ENCODE measurements at places on chromosomes 6 and 20. TPM values are rescaled to one million over a fixed set of nuclear protein-coding genes. Genes with fewer than 3 reads are reported as not detected.

Gene UBE3D
- total RNA-seq, result 3.1 TPM

Gene SDC4
- 51.4 TPM for total RNA-seq

Gene MYH7B
- total RNA-seq, result 82.3 TPM

Gene TNXB
- total RNA-seq, result 143 TPM

Gene FUCA2
- total RNA-seq, result 47.9 TPM

Gene NNAT
- 2.8 TPM for total RNA-seq

Gene NMBR
- total RNA-seq, result not detected

Gene TBX18
- total RNA-seq, result 10.1 TPM

Gene KCNK5
- total RNA-seq, result 0.76 TPM

Gene UNC93A
- not detected for total RNA-seq

DNA sequence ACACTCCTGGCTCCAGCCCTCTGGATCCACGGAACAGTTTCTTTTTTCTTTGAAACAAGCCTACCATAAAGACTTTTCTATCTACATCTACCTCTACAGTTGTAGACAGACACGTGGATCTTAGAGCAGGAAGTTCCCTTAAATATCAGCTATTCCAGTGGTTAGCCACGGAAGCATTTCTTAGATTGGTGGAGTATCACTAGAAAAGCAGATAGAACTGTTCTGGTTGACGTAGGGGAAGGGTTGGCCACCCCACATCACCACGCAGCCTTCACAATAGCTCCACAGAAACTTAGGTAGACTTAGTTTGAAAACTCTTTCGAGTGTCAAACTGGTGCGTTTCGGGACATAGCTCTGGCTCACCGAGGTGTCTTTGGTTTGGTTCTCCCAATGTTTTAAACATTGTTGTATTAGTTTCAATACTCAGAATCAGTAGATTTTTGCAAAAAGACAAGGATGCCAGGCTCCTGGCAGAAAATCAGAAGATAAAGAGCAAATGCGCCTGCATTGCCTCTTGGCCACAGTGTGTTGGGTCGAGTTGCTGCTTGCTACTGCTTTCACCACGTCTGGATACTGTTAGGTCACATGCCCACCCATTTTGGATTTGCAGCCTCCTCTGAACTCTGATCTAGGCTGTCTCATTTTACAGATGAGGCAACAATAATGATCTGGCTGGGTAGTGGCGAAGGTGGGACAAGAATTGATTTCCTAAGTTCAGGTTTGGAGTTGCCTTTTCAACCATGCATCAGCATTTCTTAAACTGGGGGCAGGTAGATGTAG, 71.5 kb upstream of the DTNBP1 start:
- no peak for DNase-seq

DNA sequence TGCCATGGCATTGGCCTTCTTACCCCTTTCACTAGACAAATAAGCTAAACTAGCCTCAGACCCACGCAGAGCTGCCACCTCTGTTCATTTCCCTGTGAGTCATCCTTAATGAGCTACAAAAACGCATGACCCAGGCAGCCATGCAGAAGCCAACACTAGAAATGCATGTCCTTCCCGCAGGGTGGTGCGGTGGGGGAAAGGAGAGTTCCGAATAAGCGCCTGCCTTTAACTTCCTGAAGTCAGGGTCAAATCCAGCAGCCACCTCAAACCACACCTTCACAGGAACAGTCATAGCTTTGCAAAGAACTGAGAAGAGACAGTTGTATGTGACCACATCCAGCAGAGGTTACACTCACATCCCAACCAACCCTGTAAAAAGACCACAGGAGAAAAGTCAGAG, 40.4 kb downstream of the IRF4 start:
- DNase-seq, result no peak

- no peak for DNase-seq
Observed at GRCh38 chr6:137349856-137350830, 131.0 kb upstream of the IFNGR1 start.

DNA sequence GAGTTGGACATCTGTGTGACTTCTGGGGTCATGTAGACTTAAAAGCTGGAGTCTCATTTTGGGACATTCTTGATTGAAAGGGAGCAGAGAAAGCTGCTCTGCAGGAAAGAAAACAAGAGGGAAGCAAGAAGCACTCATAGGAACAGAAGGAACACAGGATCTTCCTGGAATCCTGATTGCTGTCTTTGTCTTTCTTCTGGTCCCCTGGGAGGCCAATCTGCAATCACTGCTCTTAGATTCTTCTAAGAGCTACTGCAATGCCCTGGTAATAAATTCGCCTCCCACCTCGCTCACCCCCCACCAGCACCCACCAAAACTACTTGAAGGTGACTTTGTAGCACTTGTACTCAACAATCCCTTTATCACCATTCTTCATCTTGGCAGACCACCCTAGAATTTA, 51.8 kb downstream of the SLC35B3 start:
- DNase-seq, result no peak

DNA sequence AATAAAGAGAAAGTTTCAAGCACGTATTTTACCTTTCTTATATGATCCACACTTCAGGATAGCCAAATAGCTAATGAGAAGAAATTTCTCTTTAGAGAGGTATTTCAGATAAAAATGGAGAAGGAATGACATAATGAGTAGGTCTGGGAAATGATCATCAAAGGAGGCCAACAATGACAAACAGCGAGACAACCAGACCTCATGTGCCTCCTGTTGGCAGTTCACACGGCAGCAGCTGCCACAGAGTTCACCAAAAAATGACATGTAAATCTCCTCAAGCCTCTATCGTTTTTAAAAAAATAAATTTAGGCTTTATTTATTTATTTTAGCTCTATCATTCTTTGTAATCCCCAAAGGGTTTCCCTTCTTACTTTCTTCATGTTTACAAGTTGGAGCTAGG, 47.7 kb downstream of the SLC2A12 start:
- DNase-seq, result no peak

GRCh38 chr6:63510849-63511248, 61.4 kb upstream of the LOC128125822 start:
- DNase-seq, result no peak

DNA sequence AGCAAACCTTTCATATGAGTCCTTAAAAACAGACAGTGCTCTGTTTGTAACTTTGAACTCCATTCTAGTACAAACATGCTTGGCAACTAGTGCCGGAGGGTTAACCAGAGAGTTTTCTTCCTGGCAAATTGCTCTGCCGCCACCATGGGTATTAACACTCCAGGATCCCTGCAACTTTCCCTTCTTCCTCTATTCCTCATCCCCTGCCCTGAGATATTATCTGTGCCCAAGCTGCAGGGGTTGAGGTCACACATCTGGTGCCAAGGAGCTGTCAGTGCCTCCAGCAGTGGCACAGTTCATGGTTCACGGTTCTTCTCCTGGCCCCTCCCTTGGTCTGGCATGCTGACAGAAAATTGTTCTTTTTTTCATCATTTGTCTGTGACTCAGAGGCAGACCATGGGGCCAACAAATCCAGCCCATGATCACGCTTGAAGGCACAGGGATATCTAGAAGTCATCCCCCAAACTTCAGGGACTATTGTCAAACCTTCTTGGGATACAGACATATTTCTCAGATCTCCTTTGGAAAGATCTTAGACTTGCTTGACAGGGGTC, 77.5 kb downstream of the ATXN1 start:
- peak; percentile 53 for DNase-seq

GRCh38 chr20:17654649-17655285, 27.3 kb downstream of the RRBP1 start:
- peak; percentile 57 for DNase-seq

GRCh38 chr20:11522366-11522741, 395.3 kb upstream of the BTBD3 start:
- DNase-seq, result no peak

GRCh38 chr6:43853066-43853650, 83.1 kb downstream of the VEGFA start:
- DNase-seq, result no peak

- peak; percentile 70 for DNase-seq
Observed at GRCh38 chr20:23048283-23049200, 930 bp downstream of the THBD start.

DNA sequence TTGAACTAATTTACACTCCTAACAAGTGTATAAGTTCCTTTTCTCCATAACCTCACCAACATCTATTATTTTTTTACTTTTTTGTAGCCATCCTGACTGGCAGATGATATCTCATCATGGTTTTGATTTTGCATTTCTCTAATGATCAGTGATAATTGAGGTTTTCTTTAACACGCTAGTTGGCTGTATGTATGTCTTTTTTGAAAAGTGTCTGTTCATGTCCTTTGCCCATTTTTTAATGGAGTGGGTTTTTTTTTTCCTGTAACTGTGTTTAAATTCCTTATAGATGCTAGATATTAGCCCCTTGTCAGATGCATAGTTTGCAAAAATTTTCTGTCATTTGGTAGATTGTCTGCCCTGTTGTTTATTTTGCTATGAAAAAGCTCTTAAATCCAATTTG, 39.6 kb upstream of the TRIM39 start:
- no peak for DNase-seq

GRCh38 chr6:160789263-160790027, 87.4 kb downstream of the PLG start:
- DNase-seq, result no peak

- DNase-seq, result no peak
Observed at GRCh38 chr6:22643780-22644179, 74.4 kb downstream of the HDGFL1 start.

DNA sequence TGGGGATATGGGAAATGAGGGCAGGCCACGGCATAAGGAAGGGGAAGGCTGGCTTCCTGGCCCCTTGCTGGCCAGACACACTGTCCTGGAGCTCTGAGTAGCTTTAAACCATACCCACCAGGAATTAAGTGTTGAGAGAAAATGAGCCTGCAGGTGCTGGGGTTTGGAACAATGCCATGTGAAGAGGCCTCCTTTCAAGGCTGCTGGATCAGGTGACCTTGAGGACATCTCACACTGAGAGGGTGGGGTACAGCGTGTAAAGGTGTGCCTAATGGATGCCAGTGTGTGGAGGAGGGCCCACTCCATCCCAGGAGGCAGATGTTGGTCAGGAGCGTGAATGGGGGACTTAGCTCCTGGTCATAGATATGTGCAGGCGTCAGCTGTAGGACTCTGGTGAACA, 74.8 kb upstream of the MLN start:
- no peak for DNase-seq

DNA sequence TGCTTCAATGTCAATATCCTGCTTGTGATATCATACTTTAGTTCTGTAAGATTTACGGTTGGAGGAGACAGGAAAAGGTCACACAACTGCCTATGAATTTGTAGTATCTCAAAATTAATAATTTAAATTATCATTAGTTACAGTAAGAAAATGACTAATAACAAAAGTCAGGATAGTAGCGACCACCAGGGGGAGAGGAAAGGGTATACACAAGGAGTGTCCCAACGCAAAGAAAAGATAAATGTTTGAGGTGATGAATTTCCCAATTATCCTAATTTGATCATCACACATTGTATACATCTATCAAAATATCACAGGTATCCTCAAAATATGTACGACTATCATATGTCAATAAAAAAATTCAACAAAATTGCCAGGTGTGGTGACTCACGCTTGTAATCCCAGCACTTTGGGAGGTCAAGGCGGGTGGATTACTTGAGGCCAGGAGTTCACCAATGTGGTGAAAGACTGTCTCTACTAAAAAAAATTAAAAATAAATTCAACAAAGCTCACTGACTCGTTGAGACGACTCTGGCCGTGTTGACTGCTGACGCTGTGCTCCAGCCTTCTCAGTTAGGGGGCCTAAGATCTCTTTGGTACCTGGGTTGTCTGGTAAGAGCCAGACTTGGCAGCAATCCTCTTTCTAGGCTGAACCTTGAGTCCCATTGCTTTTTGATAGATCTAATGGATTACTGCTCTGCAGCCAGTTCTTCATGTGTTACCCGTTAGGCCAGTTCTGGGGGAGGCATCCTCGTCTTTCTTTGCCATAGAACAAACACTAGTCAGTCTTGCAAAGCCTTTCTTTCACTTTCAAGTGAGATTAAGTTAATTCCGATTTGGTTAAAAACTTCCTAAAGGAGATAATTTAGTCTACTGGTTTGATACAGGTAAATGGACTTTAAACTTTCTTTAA, 9.0 kb upstream of the OVOL2 start:
- no peak for DNase-seq

DNA sequence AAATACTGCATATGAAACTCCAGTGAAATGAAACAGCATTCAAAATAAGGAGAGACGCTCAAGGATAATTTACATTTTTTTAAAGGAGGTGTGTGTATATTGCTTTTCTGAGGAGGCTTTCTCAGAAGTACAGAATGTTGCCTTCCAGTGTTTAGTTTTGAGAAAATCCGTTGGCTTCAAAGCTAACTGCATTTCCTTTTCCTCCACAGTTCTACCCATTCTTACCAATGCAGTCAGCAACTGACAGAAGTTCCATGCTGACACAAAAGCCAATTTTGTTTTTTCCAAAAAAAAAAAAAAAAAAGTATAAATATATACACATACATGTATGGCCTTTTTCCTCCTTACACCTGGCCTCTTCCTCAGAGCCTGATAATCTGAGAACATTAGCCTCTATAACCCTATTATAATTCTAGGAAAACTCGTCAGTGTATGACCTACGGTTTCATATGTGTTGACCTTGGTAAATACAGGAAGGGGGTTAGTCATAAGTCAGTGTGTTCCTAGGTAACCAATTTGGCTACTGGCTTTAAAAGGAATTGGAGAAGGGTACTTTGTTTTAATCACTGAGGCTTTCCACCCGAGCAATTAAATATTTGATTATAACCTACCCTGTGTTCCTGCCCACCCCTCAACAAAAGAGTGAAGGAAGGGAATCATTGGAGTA, 24.2 kb downstream of the MGME1 start:
- DNase-seq, result no peak

DNA sequence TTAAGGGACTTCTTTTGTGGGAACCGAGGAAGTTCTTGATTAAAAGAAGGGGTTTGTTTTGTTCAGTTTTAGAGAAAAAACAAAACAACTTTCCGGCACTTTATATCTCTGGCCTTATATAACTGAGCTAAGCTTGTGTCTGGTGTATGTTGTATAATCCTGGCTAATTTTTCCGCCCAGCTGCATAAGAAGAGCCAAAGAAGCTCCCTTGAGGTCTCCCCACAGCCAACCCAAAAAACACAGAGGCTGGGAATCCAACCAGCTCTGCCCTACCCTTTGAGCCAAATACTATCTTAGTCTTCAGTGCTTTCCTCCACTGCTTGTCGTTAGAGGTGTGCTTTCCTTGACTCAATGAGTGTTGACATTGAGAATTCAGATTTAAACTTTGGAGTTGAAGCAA, 45.5 kb upstream of the RNF146 start:
- no peak for DNase-seq

DNA sequence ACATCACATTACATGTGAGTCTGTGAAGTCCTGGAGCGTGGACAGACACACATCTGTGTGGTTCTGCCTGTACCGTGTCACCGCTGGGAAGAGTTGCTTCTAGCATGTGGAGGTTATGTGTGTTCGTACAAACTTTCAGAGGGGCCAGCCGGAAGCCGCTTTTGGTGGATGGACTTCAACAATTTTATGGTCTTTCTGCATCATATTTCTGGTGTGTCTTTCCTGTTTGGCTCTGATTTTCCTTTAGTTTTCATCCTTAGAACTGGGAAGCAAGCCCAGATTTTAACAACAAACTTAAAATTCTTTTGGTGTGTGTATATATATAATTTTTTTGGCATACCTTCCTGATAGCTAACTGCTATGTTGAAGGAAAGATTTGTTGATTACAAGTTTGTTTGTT, 71.2 kb downstream of the TIAM2 start:
- no peak for DNase-seq

GRCh38 chr6:142300758-142301650, 803 bp upstream of the ADGRG6 start:
- peak; percentile 71 for DNase-seq
